ENCODE measurements at places on chromosomes 5 and 9.

- no peak for DNase-seq
These were observed 129.4 kb downstream of the EDIL3 start for GRCh38 chr5:84255315-84255714.

GRCh38 chr9:113513111-113513510 is 49.6 kb downstream of the RGS3 start:
- no peak for DNase-seq

- DNase-seq, result no peak
These were observed 30.9 kb downstream of the GDNF start for GRCh38 chr5:37808945-37809344.

DNA sequence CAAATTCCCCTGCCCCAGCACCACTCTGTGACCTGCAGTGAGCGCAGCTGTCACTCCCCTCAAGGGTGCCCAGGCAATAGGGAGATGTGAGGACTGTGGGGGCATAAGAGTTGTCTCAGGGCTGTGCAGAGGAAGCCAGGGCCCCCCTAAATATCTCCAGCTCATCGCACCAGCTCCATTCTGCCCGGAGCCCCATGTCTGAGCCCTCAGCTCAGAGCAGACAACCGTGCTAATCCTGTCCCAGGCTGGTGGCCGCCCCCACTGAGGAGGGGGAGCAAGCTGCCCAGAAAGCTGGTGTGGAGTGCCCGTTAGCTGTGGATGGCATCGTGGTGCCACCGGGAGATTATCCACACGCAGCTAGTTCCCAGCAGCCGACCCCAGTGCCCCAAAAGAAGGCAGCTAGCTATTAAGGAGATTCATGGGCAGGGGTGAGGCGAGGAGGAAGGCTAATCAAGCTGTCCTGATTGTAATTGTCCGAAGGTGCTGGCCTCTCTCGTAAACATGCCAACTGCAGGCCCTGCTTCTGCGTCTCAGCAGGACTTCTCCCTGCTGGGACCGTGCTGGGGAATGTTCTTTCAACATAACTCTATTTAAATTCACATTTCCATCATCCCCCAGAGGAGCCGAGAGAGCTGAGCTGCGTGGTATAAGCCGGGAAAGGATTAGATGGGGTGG is 17.0 kb upstream of the FIBCD1 start:
- no peak for DNase-seq

GRCh38 chr5:28574606-28575005 is 1536.2 kb upstream of the CDH9 start:
- DNase-seq, result no peak

DNA sequence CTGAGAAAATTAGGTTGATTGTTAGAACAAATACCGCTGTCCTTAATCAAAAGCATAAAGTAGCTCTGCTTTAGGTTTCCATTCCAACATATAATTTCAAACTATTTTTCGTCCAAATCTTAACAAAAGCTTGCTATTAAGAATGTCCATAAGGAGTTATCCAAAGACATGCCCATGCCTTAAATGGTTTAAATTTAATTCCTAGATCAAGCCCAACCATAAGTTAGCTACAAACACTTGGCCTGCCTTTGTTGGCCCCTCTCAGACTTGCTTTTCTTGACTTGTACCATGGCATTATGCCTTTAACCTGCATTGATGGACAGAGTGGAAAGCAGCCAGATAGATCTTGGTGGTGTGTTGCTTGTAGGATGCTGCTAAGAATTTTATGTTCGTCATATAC is 8.8 kb downstream of the GARNL3 start:
- peak; percentile 40 for DNase-seq

DNA sequence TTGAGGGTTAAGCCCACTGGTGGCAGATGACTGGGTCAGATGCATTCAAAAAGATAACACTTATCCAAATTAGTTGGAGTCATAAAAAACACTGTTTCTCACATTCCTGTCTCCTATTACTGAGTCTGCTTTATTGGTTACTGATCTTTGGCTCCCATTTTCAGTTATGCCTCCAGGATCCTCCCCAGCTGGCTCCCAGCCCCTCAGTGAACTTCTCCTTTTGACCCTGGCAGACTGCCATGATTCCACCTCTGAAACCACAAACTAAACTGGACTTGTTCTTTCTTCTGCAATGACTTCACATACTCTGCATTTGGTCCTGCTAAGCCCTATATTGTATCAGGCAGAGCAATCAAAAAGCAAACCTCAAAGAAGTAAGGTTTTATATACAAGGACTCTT is 860.8 kb upstream of the DMAC1 start:
- DNase-seq, result peak; percentile 81

GRCh38 chr9:23938908-23939307 is 112.9 kb upstream of the ELAVL2 start:
- DNase-seq, result no peak

DNA sequence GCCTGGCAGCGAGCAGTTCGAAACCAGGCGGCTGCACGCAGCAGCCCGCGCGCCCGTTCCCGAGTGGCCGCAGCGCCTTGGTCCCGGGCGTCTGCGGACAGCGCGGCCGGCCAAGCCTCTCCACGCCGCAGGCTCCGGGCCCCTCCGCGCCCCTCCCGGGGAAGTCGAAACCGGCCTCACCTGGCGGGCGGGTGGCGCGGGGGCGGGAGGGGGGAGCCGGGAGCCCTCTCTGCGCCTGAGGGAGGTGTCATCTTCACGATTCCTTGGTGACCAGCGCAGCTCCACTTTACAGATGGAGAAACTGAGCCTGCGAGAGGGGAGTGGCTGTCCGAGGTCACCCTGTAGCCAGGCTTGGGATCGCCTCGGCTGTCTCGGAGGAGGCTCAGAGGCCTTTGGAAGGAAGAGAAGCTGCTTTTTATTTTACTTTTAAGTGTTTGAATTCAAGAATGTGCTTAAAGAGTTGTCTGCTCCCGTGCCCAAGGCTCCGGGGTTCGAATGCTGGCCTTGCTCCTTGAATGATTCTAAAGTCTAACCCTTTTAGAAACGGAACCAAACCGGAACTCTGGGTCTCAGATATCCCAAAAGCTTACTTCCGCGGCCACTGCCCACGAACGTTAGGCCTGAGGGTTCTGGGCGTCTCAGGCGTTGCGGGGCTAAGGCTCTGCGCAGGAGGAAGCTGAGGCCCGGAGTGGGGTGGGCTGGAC is 662 bp downstream of the SUSD3 start:
- DNase-seq, result no peak

DNA sequence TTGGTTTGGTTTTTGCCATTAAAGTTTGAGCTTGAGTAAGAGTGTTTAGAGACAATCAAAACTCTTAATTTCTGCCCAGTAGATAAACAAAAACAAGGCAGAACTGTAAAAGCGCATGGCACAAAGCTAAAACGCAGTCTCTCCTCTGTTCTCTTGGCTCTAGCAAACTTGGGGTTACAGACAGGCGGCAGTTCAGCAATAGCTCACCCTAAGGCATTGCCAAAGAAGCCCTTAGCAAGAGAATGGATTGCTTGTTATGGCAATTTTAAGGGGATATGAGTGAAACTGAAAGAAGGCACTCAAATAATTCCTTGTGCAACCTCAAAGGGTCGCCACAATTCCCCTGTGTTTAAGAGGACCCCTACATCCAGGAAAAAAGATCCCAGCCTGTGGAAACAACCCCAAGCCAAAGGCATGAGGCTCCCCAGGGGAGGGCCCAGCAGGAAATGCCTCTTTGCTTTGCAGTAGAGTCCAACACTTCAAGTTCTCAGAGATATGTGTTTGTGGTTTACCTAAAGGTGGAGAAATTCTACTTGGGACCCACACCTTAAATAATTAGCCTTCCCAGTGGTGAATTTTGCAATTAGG is 317.0 kb upstream of the MPDZ start:
- no peak for DNase-seq

DNA sequence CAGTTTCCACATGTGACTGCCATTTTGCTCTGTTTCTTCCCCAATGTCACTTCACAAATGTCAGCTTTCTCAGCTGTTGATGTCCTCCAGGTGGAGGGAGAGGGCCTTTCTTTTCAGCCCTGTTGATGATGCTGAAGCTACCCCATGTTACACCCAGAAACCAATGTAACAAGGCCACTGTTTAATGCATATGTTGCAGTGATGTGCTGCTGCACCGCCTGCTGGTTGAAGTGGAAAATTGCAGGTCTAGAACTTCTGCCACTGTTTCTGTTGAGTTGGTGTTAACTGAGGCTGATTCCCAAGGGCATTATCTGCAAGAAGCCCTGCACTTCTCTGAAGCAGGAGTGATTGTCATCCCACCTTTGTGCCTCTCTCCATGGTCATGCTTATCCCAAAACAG is 428.4 kb downstream of the KDM4C start:
- no peak for DNase-seq

GRCh38 chr5:16411741-16412455 is 53.7 kb downstream of the ZNF622 start:
- DNase-seq, result no peak

DNA sequence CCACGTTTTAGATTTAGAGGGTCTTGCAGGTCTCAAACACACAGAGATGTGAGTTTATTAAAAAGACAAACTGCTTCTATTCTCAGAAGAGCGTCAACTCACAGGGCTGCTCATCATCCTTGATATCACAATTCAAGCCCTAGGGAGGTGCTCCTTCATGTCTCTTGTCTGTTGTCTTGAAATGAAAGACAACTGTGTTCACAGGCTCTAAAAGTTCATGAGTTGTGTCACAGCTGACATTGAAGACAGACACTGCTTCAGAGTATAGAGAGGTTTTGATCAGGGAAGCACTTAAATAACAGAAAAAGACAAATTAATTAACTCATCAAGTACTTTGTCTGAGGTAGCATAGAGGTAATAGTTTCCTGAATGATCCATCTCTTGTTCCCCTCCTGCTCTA is 1917.6 kb upstream of the WWC1 start:
- no peak for DNase-seq

- no peak for DNase-seq
These were observed 5.2 kb upstream of the HINT2 start for GRCh38 chr9:35820076-35820475.

DNA sequence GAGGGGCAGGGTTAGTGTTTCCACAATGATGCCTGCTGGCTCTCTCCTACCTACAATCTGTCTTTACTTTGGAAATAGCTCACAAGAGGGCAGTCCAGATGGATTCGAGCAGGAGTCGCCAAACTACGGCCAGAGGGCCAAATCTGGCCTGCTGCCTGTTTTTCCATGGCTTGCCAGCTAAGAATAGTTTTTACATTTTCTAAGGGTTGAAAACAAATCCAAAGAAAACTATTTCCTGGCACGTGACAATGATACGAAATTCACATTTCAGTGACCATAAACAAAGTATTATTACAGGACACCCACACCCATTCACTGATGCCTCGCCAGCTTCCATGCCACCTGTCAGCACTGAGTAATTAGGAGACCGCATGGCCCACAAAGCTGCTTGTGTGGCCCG is 162.9 kb upstream of the WWC1 start:
- DNase-seq, result peak; percentile 47

- DNase-seq, result no peak
These were observed 335.9 kb downstream of the SEMA5A start for GRCh38 chr5:9209846-9210492.

- DNase-seq, result no peak
These were observed 19.0 kb upstream of the SMAD5 start for GRCh38 chr5:136113606-136114005.

DNA sequence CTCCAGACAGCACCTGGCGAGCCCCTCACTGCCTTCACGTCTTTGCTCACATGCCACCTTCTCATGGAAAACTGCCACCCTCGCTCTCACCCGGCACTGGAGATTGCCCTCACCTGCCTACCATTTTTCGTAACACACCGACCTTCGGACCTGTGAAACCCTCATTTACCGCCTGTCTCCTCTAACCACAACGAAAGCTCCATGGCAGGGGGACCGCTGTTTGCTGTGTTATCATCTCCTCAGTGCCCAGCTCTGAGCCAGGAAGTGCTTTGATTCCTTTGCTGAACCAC is 109.2 kb upstream of the PHYKPL start:
- no peak for DNase-seq

DNA sequence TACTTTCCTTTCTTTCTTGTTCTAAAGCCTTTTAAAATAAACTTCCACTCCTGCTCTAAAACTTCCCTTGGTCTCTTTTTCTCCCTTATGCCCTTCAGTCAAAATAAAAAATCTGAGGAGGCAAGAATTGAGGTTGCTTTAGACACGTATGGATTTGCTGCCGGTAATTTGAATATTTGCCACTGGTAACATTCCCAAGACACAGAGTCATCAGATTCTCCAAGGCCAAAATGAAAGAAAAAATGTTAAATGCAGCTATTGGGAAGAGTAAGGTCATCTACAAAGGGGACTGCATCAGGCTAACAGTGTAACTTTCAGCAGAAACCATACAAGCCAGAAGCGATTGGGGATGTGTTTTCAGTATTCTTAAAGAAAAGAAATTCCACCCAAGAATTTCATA is 311.1 kb downstream of the CDH18 start:
- no peak for DNase-seq

- DNase-seq, result no peak
These were observed 14.3 kb downstream of the DIPK1B start for GRCh38 chr9:136726631-136727191.

DNA sequence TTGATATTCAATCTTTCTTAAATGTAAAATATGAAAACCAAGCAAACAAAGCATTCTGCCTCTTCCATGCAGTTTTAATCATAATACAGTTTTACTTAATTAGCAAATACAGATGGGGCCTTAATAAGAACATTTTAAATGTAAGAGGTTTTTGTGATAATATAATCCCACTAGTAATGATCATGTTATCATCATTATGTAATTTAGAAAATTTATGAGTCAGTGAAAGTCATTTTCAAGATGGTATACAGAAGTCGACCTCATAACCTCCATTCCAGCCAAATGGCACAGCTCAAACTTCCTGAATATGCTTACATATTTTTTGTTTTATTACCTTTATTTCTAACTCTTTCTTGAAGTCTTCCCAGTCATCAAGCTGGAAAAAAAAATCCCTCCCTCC is 102.2 kb upstream of the GNA14 start:
- DNase-seq, result no peak

- DNase-seq, result no peak
These were observed 109.0 kb downstream of the GNAQ start for GRCh38 chr9:77922591-77922990.

- no peak for DNase-seq
These were observed 1271.3 kb downstream of the EFNA5 start for GRCh38 chr5:106399391-106399790.

- no peak for DNase-seq
These were observed 20.5 kb downstream of the ADRA1B start for GRCh38 chr5:159936686-159937329.

DNA sequence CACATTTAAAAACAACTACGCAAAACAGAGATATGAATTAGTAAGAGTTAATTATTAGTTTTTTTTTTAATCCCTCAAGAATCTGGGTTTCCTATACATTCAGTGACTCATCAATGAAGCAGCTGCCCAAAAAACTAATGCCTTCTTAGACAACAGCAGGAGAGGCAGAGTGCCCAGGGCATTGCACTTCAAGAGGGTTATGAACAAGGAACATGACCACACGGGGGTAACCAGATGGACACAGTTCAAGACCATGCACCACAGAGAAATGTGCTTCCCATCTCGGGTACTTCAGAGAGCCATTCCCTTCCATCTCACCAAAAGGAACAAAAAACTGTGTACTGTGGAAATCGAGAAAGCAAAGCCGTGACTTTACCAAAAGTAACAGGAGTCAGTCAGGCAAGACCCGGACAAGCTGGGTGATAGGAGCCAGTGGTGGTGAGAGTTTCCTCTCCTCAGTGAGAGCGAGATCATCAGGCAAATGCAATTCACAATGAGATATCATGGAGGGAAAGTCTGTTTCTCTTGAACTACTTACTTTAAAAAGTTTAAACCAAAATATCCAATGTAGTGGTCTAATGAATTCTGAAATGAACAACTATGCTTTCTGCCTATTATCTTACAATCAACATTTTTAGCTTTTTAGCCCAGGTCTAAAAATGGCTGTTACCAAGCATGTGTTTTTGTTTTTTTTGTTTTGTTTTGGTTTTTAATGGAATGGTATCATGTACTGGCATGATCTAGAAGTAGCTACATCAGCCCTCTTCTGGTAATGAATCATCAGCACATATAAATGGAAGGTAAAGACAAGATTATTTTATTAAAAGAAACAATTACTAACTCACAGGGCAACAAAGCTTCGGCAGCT is 192.1 kb downstream of the TSSK1B start:
- no peak for DNase-seq
